ENCODE measurements at places on chromosomes 2 and 18. TPM values are rescaled to one million over a fixed set of nuclear protein-coding genes. Genes with fewer than 3 reads are reported as not detected.

POTEJ gene
- not detected for total RNA-seq

TLX2 gene
- total RNA-seq = under 0.01 TPM

CXCR1 gene
- not detected for total RNA-seq

SERPINB13 gene
- total RNA-seq = not detected

DLGAP1 gene
- total RNA-seq = 1.5 TPM

HOXD10 gene
- total RNA-seq = 2.7 TPM

TFCP2L1 gene
- not detected for total RNA-seq

RIT2 gene
- not detected for total RNA-seq

CKAP2L gene
- 16.8 TPM for total RNA-seq

NDUFB3 gene
- total RNA-seq = 45.5 TPM

FAM124B gene
- not detected for total RNA-seq

CNGA3 gene
- under 0.01 TPM for total RNA-seq

CFC1 gene
- total RNA-seq = not detected

DNMT3A gene
- 9.6 TPM for total RNA-seq

CCDC138 gene
- total RNA-seq = 4.8 TPM

CDH7 gene
- total RNA-seq = not detected

MEP1B gene
- total RNA-seq = not detected

PTRHD1 gene
- total RNA-seq = 16.6 TPM

DRC1 gene
- not detected for total RNA-seq

CCDC141 gene
- total RNA-seq = under 0.01 TPM

CD302 gene
- 7.8 TPM for total RNA-seq

RELCH gene
- 22.8 TPM for total RNA-seq

All from subcutaneous preadipocyte (primary cell).